Posterior vena cava (tissue), 2 donors: ENCODE measurements at places on chromosomes 6 and 20. TPM values are rescaled to one million over a fixed set of nuclear protein-coding genes. Genes with fewer than 3 reads are reported as not detected.

GRCh38 chr20:23603321-23603720 is 2.4 kb downstream of the CST9 start:
- DNase-seq = no peak

GRCh38 chr6:148351309-148351708 is 8.7 kb downstream of the SASH1 start:
- no peak for DNase-seq

TREM2 gene
- 8.6 TPM for total RNA-seq

ASIP gene
- total RNA-seq = not detected

FARS2 gene
- 13.3 TPM for total RNA-seq

GRCh38 chr6:142387997-142388815 is 86.4 kb downstream of the ADGRG6 start:
- DNase-seq = no peak

DNA sequence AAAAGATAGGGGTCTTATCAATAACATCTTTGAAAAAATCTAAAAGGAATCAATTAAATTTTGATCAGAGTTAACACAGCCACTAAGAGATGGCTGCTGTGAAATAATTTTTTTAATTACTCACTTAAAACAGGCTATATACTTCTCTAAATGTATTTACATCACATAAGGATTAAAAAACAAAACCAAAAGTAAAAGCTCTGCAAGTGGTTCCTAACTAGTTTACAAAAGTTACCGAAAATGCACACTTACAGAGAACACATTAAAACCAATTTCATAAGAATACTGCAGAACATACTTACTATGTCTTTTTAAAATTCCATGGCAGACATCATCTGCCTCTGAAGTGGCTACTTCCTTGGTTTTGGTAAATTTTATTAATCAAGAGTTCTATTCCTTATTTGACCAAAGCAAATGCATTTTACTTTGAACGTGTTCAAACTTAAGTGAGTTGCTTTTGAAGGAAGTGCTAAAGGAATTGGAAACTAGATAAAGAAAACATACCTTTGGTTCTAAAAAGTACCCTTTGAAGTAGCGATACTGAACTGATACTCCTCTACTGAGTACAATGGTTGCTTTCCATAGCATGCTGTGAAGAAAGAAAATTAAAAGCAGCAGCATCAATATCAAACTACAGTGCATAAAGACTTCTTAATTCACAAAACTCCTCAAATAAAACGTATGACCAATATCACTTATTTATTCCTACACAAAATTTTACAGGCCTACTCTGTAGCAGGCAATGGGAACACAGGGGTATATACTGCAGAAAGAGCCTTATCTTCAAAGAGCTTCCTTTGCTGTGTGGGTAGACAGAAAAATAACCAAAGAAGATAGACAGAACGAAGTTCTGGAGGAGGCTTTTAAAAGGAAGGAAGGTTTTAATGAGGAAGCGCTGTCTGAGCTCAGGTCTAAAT is 157.1 kb upstream of the SHLD1 start:
- DNase-seq = no peak

GRCh38 chr6:113377362-113377942 is 479.7 kb upstream of the MARCKS start:
- no peak for DNase-seq

DNA sequence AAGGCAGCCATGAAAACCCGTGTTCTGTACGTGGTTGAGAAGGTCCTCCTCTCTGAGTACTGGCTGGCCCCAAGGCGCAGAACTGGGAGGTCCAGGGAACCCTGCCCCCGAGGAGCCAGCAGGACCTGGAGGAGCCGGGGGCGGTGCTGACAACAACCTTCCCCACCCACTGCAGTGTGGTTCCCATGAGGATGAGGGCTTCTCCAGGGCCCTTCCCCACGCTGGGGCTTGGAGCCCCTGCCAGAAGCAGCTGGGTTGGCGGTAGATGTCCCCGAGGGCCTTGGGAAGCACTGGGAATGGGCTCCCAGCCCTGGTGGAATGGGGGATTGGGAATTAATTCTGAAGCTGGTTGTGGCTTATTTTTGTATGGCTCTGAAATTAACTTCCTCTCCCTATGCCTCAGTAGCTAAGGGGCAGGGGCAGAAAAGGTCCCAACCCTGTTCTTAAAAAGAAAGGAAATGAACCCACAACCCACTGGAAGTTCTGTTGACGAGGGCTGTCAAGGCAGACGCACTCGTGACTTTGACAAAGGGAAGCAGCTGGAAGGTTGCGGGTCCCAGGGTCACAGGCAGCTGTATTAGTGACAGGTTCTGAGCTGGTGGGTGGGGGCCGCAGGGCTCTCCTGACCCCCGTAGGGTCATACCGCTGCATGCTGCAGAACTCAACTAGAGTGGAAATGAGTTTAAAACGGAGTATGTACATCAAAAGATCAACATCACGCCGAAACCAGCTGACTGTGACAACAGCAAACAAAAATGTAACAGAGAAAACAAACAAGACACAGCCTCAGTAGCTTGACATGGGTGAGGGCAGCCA is 13.9 kb upstream of the HELZ2 start:
- no peak for DNase-seq
